ENCODE measurements at places on chromosomes 1 and 21.

DNA sequence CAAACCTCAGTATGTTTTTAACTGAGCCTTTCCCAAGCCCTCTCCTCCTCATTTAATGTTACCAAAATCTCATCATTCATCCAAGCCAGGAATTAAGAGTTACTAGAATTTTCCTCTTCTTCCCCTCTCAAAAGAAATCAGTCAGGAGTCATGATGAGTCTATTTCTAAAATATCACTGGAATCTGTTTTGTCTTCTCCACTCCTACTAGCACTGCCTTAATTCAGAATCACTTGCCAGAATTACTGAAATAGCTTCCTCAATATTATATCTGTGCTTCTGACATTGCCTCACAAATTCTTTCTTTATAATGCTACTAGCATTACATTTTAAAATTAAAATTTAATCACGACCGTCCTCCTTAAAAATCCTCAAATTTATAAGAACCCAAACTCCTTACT is 106.1 kb downstream of the PTGER3 start:
- DNase-seq: no peak

DNA sequence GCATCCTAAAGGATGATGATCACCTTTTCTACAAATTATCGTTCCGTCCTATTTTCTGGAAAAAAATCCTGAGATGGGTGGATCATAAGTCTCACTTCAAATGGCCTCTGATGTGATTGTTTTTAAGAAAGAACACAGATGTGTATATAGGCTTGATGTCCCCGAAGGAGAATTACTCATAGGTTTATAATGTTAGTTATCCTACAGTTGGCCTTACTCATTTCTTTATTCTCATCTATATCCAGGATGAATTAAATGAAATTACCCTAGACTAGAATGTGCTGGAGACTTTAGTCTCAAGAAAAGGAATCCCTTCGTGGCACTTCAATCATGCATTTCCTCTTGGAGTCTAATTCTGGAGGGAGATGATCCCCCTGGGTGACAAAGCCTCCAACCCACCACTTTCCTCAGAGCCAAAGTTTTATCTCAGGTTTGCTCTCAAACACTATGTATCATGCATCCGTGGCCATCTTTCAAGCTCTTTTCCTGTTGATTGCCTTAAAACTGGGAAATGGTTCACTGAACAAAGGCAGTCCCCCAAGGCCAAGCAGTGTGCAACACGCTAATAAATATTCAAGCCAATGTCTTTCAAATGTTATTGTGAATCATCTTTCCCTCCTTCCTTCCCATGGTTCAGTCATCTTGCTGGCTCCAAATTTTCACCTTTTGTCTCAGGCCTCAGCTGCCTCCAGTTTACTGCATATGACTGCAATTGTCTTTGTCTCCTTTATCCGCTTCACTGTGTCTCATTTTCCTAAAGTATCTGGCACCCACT is 32.5 kb upstream of the SMYD2 start:
- DNase-seq: no peak

DNA sequence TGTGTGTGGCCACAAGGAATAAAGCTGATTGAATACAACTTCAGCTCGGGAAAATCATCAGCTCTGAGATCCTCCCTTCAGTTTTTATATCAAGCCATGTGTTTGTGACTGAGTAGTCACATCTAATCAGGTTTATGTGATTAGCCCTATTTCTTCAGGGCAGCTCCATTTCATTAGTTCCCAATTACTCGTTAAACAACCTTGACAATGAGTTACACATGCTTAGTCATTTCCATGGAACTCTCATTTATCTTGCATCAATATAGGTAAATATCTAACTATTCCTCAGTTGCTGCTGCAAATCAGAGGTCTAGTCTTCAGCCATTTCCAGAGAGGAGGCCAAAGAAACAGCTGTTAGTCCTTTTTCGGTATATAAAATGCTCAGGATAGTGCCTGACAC is 16.3 kb downstream of the CRB1 start:
- DNase-seq: no peak

GRCh38 chr1:6509220-6509918 is 17.9 kb upstream of the PLEKHG5 start:
- DNase-seq: no peak

- DNase-seq: no peak
These were observed 1.7 kb downstream of the PKNOX1 start for GRCh38 chr21:42975886-42976608.

DNA sequence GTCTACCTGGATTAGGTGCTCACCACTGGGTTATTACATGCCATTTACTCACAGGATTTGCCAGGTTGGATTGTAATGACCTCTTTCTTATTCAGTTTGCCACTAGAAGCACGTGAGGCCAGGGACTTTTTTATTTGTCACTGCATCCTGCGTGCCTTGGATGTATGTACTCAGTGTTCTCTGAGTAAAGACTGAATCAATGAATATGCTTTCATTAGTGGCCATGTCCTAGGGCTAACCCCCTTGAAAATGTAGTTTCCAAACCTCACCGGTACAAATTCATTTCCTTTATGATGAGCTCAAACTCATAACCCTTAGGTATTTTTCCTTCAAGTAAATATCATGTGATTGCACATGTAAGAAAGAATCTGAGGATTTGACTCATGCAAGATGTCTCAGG is 1.3 kb upstream of the ZP4 start:
- no peak for DNase-seq

DNA sequence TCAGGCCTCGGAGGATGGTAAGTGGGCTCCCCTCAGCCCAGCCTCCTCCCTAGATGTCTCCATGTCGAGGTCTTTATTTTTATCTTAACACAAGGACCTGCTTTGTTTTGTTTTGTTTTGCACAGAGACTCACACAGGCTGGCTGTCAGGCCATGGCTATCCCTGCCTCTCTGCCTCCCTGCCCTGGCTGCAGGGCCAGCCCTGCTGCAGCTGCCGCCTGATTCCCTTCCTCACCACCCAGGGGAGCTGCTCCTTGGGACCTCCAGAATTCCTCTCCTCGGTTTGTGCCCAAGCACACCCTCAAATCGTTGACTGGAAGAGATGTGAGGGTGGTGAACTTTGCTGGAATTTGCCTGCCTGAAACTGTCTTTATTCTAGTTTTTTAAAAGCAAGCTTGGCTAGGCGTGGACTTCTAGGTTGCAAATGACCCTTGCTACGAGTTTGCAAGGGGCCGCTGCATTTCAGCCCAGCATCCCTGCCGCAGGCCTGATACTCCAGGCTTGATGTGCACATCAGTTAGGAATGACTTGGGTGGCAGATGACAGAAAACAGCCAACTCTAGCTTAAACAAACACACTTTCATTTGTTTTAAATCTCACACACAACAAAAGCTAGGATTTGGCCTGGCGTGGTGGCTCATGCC is 37.1 kb downstream of the WNT9A start:
- DNase-seq: no peak

GRCh38 chr1:243710467-243710866 is 139.6 kb downstream of the AKT3 start:
- DNase-seq: no peak

GRCh38 chr1:166840309-166841274 is 1.3 kb downstream of the POGK start:
- no peak for DNase-seq

GRCh38 chr21:27371115-27371974 is 404.5 kb upstream of the ADAMTS5 start:
- no peak for DNase-seq

DNA sequence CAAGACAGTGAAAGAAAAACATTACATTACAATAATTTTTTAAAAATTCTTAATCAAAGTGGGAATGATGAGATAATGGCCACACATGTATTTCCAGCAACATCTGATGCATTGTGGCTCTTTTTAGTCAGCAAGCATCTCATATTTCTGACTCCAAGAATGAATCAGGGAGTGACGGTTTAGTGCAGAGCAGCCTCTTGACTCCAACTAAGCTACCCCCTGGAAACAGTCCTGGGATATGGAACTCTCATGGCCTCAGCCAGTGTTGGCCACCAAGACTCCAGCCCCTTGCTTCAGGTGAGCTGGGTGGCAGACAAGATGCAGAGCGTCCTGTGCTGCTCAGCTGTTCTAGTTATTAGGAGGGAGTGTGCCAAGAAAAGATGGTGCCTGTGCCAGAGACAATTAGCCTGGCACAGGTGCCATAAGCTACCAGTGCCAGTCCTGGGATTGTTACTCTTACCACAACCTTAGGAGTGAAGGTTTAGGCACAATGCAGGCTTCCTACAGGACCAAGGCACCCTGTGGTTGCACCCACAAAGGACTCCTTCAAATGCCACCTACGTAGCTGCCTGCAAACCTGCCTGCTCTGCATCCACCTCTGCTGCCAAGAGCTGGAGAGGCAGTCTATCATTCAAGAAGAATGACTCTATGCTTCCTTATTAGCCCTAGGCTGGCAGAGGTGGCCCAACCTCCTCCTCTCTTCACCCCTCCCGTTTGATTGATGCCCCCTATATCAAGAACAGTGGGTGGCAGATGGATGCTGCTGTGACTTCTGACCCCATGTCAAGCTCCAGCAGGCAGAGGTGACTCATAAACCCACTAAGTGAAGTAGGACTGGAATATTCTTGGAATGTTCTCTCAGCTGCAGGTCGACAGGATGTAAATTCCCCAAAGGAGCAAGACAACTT is 6.0 kb upstream of the SEC16B start:
- DNase-seq: no peak

- DNase-seq: no peak
These were observed 218.0 kb downstream of the GRIK3 start for GRCh38 chr1:36816348-36816747.

GRCh38 chr1:44044071-44044801 is 13.0 kb upstream of the SLC6A9 start:
- peak; percentile 52 for DNase-seq

DNA sequence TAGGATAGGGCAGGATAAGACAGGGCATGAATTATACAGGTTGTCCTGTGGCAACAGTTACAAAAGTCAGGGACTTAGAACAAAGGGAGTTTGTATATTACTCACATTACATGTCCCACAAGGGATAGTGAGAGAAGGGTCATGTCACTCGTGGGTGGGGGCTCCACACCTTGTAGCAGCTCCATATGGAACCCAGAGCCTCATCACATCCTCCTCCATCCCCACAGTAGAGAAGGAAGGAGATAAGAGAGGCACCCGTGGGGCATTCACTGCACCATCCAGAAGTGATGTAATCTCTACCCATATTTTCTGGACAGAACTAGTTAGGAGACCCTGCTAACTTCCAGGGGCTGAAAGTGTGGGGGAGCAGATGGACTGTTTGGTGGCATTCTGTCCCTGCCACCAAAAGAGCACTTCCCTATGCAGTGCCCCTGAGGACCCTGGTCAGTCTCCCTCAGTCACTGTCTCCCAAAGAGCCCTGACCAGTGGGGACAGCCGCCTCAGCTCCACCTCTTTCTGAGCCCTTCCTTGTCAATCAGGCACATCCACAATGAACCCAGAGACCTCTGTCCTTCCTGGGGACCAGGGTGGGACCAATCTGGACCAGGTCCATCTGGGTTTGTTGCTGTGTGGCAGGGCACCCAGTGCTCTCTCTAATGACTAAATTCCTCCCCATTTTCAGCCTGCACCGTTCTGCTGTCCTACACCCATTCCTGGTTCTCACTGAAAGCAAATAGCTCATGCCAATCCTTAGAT is 154.8 kb upstream of the ETV3 start:
- no peak for DNase-seq

DNA sequence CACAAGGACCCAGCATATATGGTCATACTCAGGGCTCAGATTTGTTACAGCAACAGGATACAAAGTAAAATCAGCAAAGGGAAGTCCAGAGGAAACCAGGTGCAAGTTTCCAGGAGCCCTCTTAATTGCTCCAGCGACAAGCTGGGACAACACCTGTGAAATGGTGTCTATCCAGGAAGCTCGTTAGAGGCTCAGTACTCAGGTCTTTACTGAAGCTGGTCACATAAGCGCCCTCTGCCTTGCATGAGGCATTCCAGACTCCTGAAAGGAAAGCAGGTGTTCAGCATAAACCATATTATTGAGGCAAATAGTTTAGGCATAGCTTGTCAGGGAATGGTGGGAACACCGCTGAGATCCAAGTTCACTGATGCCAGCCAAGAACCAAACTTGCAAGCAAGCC is 231.0 kb downstream of the SLC35F3 start:
- no peak for DNase-seq

- DNase-seq: no peak
These were observed 57.2 kb upstream of the APOBEC4 start for GRCh38 chr1:183710333-183710732.

DNA sequence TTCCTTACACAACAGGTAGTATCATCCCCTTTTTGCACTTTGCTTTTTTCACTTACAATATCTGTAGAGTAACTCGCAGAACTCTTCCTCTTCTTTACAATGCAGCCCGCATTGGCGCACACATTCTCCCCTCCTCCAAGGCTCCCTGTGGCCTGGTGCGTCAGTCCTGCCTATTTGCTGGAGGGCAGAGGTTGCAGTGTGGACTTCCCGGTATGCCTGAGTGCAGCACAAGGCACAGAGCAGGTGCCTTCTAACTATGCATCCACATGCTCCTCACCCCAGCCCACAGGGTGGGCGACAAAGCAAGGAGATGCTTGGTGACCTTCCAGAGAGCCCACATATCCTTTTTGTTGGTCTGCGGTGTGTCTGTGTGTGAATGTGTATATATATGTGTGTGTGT is 53.3 kb downstream of the ARHGEF11 start:
- DNase-seq: no peak

DNA sequence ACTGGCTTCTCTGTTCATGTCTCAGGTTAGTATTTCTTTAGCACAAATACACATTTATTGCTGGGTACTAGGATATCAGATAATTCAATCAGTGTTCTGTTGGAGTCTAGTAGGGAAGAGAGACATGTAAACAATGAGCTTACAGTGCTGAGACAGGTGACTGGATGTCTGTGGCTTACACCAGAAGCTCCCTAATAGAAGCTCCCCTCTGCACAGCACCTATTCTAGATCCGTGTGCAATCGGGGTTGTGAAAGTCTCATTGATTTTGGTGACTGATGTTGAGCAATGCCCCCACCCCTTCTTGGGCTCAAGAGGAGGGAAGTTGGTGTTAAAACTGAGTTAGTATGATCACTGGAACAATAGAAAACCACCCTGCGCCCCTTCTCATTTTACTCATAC is 279.2 kb downstream of the RPS6KC1 start:
- no peak for DNase-seq
